ENCODE measurements at places on chromosomes 5 and 9. TPM values are rescaled to one million over a fixed set of nuclear protein-coding genes. Genes with fewer than 3 reads are reported as not detected.

DNAH5 gene
- 0.74 TPM for polyA plus RNA-seq

HSPB3 gene
- 3.3 TPM for polyA plus RNA-seq

PITX1 gene
- polyA plus RNA-seq = not detected

ACER2 gene
- polyA plus RNA-seq = 1.3 TPM

OTULINL gene
- 0.62 TPM for polyA plus RNA-seq

VCAN gene
- 142 TPM for polyA plus RNA-seq

FABP6 gene
- 1.3 TPM for polyA plus RNA-seq

GABRA6 gene
- polyA plus RNA-seq = 0.10 TPM

PPP2R2B gene
- 11.9 TPM for polyA plus RNA-seq

DNA sequence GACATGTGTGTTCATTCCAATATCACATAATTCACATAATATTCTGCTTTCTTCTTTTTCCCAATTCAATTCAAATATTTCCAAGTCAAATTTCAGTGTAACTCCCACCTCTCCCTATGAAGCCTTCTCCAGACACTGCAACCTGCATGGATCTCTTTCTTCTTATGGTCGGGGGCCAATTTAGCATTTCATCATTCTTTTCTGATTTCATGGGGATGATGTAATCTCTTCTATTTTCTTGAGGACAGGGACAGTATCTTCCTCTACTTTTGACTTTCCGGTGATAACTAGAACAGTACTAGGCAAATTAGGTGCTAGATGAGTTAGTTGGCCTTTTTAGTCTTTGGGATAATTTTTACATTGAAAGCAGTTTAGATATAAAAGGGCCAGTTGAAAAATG, 92.7 kb downstream of the CARTPT start:
- DNase-seq = no peak

DNA sequence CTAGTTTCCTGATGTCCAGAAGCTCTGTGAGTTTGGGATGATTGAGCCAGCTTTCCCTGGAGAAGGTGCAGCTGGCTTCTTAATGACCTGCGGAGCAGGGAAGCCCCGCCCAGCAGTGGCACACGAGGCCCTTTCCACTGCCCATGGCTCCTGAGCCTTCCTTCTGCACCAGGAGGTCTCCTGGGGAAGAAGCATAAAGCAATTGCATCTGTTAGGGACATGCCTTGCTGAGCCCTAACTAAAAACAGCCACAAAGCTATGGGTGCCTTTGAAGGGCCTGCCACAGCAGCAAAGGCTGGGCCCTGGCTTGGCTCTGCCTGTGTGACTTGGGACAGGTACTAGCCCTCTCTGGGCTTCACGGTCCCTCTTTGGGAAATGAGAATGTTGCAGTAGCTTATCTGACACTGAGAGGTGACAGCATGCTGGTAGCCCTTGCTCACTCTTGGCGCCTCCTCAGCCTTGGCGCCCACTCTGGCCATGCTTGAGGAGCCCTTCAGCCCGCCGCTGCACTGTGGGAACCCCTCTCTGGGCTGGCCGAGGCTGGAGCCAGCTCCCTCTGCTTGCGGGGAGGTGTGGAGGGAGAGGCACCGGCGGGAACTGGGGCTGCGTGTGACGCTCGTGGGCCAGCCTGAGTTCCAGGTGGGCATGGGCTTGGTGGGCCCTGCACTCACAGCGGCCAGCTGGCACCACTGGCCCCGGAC, 218.4 kb downstream of the FSTL4 start:
- no peak for DNase-seq

DNA sequence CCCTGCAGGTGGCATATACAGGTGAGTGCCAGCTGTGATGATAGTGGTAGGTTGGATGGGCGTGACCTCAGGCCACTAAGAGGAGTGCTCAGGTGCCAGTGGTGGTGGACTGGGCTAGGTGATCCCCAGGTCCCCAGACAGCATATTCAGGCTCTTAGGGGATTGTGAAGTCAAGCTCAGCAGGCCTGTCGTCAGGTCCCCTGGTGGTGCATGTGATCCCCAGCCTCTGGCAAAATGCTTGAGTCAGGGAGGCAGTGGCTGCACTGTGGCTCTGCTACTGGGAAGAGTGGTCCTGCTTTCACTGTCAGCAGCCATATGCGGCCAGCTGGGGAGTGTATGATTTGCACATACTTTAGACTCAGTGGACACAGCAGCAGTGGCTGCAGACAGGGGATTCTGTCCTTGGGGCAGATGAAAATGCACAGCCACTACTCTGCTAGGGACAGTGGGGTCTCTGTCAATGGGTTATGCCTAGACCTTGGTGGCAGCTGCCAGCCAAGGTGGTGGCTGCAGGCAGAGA, 31.6 kb upstream of the CTSL start:
- no peak for DNase-seq

DNA sequence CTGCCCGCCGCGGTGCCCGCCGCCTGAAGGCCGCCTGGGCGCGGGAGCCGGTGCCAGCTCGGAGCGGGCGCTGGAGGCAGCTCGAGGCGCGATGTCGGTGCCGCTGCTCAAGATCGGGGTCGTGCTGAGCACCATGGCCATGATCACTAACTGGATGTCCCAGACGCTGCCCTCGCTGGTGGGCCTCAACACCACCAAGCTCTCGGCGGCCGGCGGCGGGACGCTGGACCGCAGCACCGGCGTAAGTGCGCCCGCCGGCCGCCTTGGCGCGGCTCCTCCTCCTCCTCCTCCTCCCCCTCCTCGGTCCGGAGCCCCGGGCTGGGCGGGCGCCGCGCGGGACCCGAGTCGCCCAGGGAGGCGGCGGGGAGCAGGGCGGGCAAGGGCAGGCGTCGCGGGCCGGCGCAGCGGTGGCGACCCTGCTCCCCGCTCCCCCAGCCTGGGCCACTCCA, 455 bp downstream of the OLFM1 start:
- DNase-seq = no peak

DNA sequence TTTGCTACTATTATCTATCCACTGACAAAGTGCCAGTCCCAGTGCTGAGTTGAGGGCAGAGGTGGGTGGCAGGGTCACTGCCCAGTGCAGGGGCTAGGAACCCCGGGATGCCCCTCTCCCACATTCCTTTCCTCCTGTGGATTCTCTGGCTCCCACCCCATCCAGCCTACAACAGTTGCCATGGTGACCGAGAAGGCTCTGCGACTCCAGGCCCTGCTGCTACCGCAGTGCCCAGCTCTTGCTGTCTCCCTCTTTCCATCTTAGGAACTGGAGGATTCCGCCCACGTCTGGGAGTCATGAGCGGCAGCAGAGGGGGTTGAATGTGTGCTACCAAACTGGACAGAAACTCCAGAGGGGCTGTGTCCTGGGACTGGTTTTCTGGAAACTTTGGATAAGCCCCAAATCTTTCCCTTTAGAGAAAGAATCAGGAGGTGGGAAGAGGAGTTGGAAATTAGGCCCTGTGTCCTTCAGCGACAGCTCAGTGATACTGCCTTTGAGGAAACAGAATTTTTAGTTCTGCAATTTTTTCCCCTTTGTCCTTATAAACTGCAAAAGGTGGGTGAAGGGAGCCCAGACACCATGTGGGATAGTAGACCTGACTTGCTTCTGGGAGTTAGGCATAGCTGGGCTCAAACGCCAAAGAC, 20.7 kb upstream of the C5orf47 start:
- DNase-seq = peak; percentile 55

GRCh38 chr9:87896891-87897290, 14.2 kb downstream of the SPATA31E1 start:
- no peak for DNase-seq

- DNase-seq = peak; percentile 5
These were observed 2041.4 kb upstream of the CDH9 start for GRCh38 chr5:29079771-29080170.

DNA sequence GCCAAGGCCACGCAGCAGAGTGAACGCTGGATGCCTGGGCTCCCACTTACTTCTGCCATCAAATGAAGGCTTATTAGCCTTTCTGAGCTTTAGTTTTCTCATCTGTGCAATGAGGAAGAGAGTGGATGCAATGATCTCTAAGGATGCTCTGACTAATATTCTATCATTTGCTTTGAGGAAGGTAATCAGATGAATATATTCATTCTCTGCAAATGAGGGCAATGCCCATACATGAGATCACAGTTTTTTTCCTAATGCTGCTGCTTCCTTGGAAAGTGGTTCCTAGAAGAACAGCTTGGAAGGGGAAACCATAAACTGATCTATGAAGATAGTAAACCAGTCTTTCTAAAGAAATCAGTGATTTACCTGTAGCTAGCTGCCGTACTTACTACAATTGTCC, 152.4 kb downstream of the NSG2 start:
- DNase-seq = no peak

DNA sequence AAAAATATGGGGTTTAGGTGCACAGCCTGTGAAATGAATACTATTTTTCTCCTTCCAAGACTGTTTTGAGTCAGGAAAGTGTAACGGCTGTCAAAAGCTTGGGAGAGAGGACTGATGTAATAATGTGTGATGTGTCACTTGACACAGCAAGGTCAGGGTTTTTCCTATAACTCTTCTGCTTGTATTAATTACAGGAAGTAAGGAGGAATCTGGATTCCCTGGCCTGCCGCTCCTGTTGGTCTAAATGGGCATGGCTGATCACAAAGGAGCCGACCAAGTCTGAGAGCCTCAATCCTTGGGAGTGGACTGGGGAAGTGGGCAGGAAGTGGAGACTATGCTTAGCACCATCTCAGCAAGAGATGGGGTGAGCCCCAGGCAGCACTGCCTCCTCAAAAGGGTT, 16.7 kb upstream of the SLC28A3 start:
- no peak for DNase-seq

- no peak for DNase-seq
These were observed 78.4 kb downstream of the BOD1 start for GRCh38 chr5:173538018-173538417.

DNA sequence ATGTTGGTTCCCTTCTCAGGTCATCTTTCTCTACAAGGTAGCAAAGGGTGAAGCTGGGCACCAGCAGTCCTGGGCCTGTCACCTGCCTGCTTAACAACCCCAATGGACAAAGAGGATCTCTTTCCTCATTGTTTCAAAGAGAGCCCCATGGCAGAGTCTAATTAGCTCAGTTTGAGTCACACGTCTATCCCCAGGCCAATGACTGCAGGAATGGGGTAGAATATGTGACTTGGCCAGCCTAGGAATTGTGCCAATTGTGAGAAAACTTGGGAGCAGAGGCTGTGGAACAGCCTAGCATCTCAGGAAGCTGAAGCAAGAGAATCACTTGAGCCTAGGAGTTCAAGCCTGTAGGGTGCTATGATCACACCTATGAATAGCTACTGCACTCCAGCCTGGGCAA, 3.6 kb upstream of the RAPGEF1 start:
- DNase-seq = no peak

- DNase-seq = peak; percentile 29
These were observed 1.3 kb downstream of the ARSB start for GRCh38 chr5:78983601-78984438.

DNA sequence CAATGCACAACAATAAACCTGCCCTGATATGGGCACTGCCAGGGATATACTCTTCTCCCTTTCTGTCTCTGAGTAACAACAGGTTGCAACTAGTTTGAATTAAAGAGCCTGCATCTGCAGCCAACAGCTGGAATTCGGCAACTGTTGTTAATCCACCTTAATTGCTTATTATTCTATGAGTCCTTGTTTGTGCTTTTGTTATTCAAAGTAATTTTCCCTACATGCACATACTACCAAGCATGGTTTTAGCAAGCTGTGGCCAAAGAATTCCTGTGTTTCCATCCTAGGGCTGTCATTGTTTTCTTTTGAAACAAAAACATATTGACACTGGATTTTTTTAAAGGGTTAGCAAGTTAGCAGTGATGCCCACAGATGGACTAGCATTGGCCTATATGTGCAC, 171.5 kb downstream of the EFNA5 start:
- no peak for DNase-seq

DNA sequence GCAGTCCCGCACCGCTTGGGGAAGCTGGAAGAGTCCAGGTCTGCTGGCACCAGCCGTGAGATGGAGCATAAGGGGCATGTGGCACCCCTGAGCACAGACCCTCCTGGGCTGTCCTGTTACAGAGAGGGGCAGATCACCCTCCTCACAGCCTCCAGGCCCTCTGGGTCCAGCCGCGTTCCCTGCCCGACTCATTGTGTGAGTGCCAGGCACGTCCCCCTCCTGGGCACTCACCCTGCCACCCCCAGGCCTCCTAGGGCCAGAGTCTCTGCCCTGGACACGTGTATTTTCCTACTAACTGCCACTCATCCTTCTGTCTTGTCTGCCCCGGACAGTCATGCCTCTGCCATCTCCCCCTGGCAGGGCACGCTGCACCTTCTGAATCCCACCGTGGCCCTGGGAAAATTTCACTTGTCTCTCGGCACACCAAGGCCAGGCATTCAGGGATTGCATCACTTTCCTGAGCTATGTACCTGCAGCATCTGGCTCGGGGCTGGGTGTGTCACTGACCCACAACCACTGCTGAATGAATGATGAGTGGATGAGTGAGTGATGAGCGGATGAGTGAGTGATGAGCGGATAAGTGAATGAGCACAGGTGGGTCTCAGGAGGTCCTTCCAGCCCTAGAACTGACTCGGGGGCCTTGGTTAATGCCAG, 21.5 kb upstream of the FCN1 start:
- DNase-seq = no peak

DNA sequence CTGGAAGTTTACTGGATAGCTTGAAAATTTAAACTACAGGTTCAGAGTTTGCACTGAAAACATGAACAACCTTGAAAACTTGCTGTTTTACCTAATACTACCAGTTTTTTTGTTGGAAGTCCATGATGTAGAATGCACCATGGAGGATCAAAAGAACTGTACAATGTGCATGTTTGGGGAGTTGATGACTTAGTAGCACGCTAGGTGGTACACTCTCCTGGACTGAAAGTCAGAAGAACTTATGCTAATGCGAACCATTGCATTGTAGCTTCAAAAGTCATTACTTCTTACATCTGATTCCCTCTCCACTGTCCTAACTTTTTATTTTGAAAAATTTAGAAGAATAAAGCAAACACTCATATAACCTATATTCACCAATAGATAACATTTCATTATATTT, 211.0 kb downstream of the OSTF1 start:
- no peak for DNase-seq

- DNase-seq = no peak
These were observed 110.1 kb downstream of the MARCHF3 start for GRCh38 chr5:126920291-126920690.

GRCh38 chr5:2353871-2354440, 397.5 kb downstream of the IRX2 start:
- no peak for DNase-seq

DNA sequence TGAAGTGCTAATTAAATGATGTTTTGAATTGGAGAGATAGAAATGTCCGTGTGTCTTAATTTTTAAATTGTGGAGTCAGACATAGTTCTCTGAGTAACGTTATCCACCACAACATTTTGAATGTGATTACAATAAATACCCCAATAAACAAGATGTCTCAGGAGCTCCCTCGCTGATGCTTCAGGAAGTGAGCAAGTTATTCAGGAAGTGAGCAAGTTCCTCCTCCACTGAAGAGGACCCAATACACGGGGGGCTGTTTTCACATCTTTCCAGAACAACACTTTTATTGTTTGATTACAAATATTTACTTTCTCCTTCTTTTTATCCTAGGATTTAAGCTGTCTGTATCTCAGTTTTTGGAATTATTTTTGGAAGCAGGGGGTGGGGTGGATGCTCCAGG, 363.8 kb downstream of the LRRC70 start:
- no peak for DNase-seq

GRCh38 chr9:28668158-28668557, 1094.9 kb upstream of the C9orf72 start:
- DNase-seq = no peak
